ENCODE measurements at places on chromosomes 2 and 18.

- DNase-seq: no peak
Measured at GRCh38 chr2:210598219-210598618, 41.8 kb downstream of the CPS1 start.

GRCh38 chr18:10265560-10266333 lies 188.7 kb upstream of the APCDD1 start:
- no peak for DNase-seq

DNA sequence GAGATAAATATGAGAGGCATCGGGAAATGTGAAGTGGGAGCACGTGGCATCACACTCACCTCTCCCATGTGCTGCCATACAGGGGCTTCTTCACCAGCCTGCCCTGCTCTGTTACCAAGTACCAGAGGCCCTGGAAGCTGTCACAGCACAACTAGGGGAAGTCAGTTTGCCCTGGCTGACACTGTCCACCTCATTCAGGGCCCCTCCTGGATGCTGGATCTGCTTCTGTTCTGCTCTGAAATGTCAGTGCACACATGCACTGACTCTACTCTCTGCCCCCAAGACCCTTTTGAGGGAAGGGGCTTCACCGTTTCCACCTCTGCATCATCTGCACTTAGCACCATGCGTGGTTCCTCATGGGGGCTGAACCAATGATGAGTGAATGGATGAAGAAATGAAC lies 311.1 kb downstream of the EN1 start:
- DNase-seq: no peak

DNA sequence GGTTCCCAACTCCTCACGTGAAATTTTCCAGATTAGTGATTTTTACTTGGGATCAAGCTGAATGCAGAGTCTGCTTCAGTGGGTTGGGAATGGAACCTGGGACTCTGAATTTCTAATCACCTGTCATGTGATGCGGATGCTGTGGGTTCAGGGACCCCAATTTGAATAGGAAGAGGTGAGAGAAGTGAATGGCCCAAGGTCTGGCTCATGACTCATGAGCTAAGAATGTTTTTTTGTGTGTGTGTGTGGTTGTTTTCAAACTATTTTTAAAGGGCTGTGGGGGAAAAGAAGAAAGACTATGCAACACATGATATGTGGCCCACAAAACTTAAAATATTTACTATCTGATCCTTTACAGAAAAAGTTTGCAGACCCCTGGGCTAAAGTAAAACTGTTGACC lies 108.5 kb upstream of the CYRIA start:
- DNase-seq: no peak

DNA sequence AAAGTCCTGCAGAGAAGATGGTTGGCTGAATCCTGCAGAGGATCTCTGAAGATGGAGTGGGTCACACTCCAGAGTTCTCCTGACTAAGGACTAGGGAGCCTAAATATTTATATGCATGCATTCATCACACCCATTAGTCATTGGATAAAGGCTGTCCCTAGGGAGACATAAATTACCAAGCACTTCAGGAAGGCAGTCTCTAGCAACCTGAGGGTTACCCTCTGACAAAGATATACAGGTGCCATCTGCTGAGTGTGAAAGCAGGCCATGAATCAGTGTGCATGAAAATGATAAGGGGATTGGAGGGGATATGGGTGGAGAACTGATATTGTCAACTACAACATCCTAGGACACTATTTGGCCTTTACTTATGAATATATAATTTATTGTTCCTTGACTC lies 294.8 kb upstream of the DDX18 start:
- DNase-seq: no peak

DNA sequence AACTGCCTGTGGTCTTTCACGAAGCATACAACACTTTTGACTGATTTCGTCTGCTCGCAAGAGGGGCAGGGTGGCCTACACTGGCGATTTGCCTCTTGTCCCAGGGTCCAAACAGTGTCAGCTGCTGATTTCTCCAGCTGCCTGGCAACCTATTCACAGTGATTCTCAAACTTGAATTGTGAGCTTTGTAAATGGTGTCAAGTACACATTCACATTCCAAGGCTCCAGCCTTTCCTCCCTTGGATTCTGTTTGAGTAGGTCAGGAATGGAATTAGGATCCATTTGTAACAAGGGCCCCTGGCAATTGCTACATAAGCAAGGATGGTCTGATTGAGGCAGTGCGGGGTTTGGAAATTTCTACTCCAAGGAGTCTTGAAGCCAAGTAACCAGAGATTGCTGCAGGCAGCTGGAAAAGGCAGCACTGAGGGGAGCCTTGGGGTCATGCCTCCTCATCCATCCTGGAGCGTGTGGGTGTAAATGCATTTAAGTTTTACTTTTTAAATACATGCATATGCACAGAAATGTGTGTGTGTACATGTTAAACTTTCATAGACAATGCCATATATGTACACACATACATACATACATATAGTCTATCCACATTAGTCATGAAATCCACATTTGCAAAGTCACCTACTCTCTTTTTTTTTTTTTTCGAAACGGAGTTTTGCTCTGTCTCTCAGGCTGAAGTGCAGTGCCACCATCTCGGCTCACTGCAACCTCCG lies 86.8 kb upstream of the UXS1 start:
- DNase-seq: no peak

GRCh38 chr18:8661754-8662559 lies 43.4 kb upstream of the MTCL1 start:
- no peak for DNase-seq

GRCh38 chr2:161063157-161063945 lies 96.9 kb upstream of the TANK start:
- peak; percentile 85 for DNase-seq

DNA sequence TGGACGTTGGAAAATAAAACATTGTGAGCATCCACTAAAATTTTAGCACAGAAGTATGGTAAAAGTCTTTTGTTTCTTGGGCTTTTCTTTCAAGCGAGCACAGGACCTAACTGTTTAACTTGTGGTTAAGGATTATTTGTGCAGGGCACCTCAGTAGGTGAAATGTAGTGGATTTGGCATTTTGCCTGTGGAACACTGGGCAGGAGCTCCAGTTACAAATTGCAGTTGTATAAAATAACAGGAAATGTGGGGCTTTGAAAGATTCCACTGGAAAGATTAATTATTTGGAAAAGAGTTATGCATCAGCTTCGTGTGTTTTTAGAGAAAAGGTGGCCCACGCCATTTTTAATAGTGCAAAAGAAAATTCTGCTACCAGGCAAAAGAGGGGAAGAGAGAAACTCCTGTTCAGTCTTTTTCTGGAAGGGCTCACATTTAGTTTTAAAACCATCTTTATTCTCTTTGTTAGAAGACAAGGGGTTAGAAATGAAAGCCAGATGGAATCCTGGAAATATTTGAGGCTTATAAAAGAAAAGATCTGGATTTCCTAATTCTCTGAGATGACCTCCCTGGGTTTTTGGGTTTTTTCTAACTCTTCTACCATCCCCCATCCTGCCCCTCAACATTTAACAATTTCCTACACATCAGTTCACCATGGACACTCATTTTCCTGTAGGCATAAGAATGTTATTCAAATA lies 144.3 kb upstream of the SERTAD2 start:
- DNase-seq: no peak

- no peak for DNase-seq
Measured at GRCh38 chr2:153641046-153641445, 162.5 kb upstream of the RPRM start.

GRCh38 chr2:1451422-1451821 lies 38.2 kb downstream of the TPO start:
- no peak for DNase-seq

DNA sequence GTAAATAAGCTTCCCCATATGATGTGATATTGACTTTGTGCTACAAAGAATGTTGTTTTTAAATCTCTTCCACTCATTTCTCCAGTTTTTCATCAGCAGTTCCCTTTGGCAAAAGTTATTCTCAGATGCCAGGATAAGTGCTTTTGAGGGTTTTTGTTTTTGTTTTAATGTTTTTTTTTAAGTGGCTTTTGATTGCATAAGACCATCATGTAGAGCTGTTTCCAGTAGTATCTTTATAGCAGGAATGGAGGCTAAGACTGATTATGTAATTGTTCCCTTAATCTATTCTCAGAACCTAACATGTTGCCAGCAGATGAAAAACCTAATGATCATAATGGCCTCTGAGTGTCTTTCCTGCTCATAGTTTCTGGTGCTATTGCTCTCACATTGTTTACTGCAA lies 77.9 kb downstream of the CABLES1 start:
- DNase-seq: no peak

DNA sequence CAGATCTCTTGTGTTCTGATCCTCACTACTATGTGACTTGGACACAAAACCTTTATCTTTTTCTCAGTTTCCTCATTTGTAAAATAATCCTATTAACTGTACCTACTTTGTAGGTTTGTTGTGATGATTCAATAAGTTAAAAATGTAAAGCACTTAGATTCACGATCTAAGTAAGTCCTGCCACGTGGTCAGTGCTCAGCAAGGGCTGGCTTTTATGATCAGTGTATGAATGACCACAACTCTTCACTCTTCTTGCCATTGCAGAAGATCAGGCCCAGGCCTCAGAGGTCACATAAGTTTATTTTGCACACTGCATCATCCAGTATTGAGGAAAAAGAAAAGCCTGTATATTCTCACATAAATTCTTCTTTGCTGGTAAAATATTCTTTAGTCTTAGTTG lies 1192.5 kb upstream of the ACVR2A start:
- DNase-seq: no peak

GRCh38 chr2:174717916-174718315 lies 46.4 kb downstream of the CHRNA1 start:
- DNase-seq: no peak

DNA sequence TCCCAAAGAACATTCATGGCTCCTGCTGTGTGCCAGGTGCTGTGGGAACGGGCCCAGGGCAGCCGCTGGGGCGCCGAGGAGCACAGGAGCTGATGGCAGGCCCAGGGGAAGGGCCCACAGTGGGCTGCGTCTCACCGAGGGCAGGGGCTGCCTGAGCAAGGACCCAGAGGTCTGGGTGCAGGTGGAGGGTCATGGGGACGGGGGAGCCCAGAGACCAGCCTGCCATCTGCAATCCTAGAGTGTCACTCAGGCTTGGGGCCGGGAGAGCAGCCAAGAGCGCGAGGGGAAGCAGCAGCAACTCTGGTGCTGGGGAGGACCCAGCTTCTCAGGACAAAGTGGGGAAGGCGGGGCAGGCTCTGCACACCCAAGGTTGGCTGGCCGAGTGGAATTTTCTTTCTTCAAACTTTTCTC lies 207.4 kb downstream of the HDAC4 start:
- no peak for DNase-seq

DNA sequence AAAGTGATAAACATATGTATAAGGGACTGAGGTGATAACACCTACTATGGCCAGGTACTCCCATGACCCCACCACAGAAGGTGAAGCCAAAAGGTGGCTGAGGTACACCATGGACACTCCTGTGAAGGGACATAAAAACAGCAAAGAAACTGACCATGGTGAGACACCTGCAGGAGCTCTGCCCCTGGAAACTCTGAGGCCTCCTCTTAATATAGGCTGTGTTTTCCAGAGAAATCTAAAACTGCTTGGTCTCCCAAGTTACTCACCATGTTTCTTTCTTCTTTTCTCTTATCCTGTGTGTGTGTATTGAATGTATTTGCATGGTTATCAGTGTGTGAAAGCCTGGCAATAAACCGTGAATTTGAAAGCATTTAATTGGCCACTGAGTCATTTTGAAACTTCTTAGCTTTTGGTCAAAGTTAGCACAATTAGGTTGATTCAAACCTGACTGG lies 739.3 kb upstream of the GCFC2 start:
- no peak for DNase-seq

GRCh38 chr2:12243381-12243780 lies 473.4 kb upstream of the TRIB2 start:
- no peak for DNase-seq

DNA sequence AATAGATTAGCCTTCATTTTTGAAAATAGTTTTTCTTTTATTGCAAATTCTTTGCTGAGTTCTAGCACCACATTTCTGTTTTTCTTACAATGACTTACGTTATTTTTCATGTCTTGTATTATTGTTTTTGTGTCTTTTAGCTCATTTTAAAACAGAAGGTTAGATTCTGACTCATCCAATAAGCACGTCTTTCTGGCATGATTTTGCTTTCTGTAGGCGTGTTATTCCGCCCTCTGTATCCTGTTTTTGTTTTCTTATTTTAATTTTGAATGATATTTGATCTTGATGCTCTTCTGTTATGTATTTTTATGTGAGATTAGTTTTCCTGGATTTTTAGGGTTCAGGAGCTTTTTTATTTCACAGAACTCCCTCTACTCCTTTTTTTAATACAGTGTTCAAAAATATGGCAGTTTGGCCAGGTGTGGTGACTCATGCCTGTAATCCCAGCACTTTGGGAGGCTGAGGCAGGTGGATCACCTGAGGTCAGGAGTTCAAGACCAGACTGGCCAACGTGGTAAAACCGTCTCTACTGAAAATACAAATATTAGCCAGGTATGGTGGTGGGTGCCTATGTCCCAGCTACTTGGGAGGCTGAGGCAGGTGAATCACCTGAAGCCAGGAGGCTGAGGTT lies 145.0 kb downstream of the CLIP4 start:
- DNase-seq: no peak

DNA sequence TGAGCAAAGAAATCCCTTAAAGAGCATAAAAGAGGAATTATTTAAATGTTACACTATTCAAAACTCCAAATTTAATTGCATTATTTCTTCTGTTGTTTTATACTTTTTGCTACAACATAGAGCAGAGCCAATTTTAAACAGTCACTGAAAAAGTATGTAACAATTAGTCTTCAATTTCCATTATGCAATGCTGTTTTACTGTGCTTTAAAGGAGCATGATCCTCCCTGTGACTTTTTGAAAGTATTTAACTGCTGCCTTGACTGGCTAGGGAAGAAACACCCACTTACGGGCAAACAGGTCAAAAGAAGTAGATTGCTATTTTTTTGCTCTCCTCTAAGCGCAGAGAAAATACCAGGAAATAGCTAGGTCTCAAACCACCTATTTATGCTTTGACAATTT lies 217.4 kb upstream of the GCFC2 start:
- no peak for DNase-seq

- no peak for DNase-seq
Measured at GRCh38 chr18:58009166-58009565, 34.9 kb upstream of the NEDD4L start.

- DNase-seq: no peak
Measured at GRCh38 chr2:118645876-118646275, 201.6 kb downstream of the EN1 start.

- no peak for DNase-seq
Measured at GRCh38 chr2:105733875-105734274, 10.8 kb upstream of the NCK2 start.

- no peak for DNase-seq
Measured at GRCh38 chr18:55853268-55853667, 265.3 kb upstream of the TCF4 start.

DNA sequence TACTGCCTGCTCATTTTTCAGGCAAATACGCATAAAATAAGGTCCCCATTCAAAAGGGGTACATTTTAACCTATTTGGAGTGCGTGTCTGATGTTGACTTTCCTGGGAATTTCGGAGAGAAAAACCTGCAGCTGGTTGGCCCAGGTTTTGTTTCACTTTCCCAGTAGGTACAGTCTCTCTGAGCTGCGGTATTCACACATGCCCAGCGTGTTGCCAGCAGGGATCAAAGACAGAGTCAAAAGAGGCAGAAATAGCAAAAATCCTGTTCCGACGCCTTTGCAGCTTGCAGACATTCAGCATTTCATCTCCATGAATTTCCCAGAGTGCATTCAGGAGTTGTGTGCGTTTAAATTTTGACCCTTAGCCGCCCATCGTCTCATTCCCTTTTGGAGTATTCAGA lies 855.4 kb upstream of the CELF4 start:
- no peak for DNase-seq

Data from suppressor macrophage treated with lipopolysaccharide for 1 hour (primary cell).